ENCODE measurements at places on chromosomes 11 and 22. TPM values are rescaled to one million over a fixed set of nuclear protein-coding genes. Genes with fewer than 3 reads are reported as not detected.

C22orf31 gene
- not detected for total RNA-seq

SPDYC gene
- not detected for total RNA-seq

PGA5 gene
- 0.69 TPM for total RNA-seq

FJX1 gene
- 11.2 TPM for total RNA-seq

- no peak for DNase-seq
Observed at GRCh38 chr11:69867076-69868005, 48.1 kb upstream of the FGF3 start.

- no peak for DNase-seq
Observed at GRCh38 chr22:48882636-48883200, 945.0 kb downstream of the BRD1 start.

IL18 gene
- total RNA-seq: 2.9 TPM

- no peak for DNase-seq
Observed at GRCh38 chr11:45713573-45713972, 48.2 kb upstream of the CHST1 start.

DNA sequence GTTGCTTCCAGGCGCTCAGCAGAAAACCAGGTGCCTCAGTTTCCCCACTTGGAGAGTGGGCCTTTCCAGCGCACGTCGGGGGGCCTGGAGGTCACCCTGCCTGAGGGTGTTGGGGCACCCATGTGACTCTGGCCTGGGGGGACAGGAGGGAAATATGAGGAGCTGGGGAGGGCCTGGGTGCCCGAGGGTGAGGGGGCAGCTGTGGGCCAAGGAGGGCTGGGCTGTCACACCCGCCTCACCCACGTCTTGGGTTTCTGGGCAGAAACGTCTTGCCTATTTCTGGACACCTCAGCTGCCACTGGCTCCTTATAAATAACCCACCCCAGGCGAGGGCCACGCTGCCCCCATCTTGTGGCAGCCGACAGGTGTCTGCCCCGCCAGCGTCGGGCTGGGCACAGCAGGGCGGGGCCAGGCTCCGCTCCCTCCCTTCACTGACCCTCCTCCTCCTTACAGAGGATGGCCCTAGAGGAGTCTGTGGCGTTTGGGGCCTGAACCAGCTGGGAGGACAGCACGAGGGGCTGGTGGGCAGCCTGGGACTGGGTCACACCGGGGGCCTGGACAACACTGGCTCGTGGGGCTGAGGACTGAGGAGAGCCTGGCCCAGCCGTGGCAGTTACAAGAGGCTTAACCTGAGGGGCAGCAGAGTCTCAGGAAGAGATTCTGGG, 1.5 kb downstream of the TNNT3 start:
- no peak for DNase-seq

- DNase-seq: no peak
Observed at GRCh38 chr11:9711454-9712307, 47.8 kb downstream of the SWAP70 start.

- no peak for DNase-seq
Observed at GRCh38 chr11:83070044-83070701, 1.5 kb downstream of the RAB30 start.

GRCh38 chr11:114197799-114198500, 98.2 kb upstream of the NNMT start:
- no peak for DNase-seq

DNA sequence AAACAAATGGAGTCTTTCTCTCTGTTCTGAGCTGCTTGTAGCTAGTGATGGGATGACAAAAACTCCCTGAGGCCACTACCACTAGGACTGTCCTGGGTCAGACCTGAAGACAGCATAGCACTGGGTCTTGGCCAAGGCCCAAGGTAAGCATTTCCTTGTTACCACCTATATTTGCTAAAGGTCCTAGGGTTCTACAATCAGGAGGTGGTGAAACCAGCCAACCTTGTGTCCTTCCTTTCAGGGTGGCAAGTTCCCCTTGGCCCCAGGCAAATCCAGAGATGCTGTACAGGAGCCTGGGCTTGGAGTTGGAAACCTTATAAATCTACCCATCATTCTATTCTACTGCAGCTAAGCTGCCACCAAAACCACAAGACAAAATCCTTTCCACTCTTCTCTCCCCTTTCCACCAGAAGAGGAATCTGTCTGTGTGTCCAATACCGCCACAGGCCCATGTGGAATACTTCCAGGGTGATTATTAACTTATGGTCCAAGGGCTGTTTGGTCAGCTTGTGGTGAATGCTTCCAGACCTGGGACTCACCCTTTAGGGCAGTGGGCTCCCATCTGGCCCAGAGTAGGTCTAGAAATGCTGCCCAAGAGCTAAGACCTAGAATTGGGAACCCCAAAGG, 16.8 kb downstream of the SLC22A25 start:
- no peak for DNase-seq

DNA sequence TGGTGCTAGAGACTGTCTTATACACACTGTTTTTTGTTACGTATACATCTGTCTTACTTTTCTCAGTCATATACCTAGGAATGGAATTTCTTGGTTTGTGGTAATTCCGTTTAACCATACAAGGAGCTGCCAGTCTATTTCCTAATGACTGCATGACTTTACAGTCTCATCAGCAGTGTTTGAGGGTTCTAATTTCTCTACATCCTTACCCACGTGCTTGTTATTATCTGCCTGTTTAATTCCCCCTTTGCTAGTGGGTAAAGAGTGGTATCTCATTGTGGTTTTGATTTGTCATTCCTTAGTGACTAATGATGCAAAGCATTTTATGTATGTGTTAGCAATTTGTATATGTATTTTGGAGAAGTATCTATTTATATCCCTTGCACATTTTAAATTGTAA, 1008.0 kb downstream of the FAM181B start:
- DNase-seq: no peak

OSM gene
- not detected for total RNA-seq

DNA sequence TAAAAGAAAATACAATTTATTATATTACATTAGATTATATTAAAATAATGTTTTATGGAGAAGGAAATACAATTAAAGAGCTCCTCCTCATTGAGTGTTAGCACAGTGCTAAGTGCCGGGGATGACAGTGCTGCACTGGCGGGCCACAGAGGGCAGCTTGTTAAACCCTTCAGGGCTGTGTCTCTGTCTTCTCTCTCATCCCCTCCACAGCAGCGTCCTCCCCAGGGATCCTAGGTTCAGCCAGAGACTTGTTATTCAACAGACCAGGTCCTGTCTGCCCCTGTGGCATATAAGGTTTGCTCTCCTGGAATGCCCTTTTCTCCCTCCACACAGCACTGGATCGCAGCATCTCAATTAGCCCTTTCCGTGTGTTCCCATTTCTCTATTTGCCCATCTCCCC, 14.2 kb downstream of the THYN1 start:
- DNase-seq: no peak

FAT3 gene
- 16.4 TPM for total RNA-seq

DNA sequence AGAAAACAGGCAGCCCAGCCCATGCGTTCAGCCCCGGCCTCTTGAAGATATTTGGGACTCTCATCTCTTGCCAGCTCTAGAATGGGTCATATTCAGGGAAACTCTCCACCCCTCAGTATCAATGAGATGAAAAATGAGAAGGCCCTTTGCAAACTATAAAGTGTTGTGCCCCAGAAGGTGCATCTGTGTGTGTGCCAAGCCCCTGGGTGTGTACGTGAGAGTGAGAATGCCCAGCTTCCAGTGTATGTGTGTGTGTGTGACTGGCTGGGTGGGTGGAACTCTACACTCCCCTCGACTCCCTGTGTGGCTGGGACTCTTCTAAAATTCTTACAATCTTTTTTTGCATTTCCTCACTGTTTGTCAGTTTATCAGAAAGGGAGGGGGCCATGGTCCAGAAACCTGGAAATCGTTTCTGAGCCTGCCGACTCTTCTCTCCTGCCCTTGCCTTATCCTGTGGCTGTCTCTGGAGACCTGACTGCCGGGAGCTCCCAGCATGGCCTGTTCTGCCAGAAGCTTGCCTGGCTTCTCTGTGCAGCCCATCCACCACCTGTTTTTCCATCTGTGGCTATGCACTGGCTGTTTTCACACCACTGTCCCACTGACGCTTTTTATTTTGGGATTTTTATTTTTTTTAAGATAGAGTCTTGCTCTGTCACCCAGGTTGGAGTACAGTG, 1.2 kb downstream of the P2RY6 start:
- DNase-seq: no peak

- DNase-seq: peak; percentile 86
Observed at GRCh38 chr11:125164422-125165110, at the start of gene PKNOX2. Gene PKNOX2 (plus strand): TSS chr11:125164751. CDS start chr11:125351306, 186,555 bp downstream.

DNA sequence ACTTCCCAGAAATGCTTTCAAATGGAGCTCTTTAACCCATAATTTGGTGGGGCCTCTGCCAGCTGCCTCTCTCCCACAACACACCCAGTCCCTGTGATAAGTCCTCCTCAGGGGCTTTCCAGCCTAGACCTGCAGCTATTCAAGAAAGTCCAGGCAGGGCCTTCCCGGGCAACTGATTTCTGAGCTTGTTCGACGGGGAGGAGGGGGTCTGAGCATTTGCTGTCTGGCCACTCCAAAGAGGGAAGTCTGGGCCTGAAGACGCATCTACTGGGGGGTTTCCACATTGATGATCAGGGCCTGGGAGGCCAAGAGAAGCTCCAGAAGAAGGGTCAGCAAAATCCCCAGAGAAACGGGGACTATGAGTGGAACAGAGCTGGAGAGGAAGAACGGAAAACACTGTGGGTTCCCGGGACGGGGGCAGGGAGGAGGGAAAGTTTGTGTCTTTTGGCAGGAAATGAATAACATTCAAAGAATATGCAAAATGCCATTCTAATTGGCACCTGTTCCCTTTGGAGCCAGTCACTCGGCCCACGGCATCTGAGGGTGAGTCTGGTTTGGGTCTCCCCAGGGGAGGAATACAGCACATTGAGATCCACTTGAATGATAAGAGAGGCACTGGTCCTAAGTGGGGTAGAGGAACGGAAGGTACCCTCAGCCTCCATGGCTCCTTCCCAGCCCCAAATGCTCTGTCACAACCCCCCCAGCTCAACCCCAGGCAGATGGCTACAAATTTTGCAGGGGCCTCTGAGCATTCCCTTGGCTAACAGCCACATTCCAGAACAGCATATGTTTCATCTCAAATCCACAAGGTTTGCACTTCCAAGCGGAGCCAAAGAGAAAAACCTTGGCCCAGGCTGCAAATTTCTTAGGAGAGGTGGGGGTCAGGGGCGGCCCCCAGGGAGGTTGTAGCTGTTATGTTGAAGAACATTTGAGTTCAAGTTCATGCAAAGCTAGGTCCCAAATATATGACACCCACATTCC, 72.0 kb downstream of the RPUSD4 start:
- no peak for DNase-seq

DNA sequence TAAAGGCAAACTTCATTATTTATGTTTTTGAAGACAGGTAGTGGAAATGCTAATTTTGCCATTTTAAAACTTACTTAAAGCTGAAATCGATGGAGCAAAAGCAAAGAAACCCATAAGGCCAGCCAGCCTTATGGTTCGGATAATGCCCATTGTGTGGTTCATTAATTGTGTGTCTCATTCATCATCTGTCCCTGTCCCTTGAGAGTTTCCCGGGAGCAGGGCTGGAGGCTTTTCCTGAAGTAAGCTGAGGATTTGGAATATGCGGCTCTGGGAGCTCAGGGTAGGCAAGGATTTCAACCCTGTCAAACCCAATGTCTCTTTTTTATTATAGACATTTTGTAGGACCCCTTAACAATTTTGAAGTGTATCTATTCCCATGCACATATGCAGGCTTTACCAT, 790.0 kb upstream of the KIRREL3 start:
- no peak for DNase-seq

DNA sequence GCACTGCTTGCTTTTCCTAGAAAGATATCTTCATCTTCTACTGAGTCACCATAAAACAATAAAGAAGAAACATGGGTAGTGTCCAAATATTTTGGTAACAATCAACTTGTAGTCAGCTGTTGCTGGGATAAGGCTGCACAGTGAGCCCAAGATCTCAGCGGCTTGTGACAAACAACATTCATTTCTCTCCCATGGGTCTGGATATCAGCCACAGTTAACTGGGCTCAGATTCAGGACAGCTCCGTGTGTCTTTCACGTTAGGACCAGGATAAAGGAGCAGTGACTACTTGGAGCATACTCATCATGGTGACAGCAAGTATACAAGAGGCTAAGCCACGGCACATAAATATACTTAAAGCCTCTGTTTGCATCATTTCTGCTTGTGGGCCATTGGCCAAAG, 27.9 kb upstream of the GRK3 start:
- no peak for DNase-seq

DNA sequence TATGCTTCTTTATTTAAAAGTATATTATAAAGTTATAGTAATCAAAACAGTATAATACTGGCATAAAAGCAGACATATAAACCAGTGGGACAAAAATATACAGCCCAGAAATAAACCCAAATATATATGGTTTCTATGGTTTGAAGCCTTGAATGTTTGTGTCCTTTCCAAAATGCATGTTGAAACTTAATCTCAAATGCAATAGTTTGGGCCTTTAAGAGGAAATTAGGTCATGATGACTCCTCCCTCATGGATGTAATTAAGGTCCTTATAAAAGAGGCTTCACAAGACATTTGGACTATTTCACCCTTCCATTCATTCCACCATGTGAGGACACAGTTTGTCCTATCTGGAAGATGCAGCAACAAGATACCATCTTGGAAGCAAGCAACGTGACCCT, at the start of gene MS4A6E:
MS4A6E (plus strand) TSS at position 301 of the 400 bp plus-strand sequence. CDS start 7,641 bp downstream, outside the sequence.
- no peak for DNase-seq

LRP4 gene
- total RNA-seq: 11.0 TPM

DNA sequence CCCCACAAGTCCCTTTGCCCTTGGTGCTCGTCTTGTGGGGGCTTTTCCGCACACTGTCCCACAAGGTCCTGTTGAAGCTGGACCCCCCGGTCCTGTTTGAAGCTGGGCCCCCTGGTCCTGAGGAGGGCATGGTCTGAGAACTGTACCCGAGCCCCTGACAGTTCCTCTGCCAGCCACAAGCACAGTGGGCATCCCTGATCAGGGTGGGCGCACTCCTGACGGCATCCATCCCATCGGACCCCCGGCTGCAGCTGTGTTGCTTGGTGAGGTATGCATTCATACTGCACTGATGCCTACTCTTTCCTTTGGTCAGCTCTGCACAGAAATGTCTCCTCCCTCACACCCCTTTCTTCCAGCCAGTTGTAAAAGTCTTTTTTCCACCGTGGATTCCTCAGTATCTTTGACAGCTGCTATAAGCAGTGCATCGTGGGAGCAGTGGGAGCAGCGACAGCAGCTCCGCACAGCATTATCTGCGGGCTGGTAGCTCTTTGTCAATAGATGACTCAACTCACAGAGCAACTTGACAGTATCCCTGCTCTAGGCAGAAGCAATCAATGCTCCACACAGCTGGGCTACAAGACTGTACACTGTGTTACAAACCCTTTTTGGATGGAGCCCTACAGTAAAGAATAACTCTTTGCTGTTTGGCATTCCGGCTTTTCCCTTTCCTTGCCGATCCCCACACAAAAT, 1030.8 kb upstream of the CCDC90B start:
- DNase-seq: no peak

SLC22A9 gene
- not detected for total RNA-seq

TMEM191C gene
- 5.1 TPM for total RNA-seq

DNA sequence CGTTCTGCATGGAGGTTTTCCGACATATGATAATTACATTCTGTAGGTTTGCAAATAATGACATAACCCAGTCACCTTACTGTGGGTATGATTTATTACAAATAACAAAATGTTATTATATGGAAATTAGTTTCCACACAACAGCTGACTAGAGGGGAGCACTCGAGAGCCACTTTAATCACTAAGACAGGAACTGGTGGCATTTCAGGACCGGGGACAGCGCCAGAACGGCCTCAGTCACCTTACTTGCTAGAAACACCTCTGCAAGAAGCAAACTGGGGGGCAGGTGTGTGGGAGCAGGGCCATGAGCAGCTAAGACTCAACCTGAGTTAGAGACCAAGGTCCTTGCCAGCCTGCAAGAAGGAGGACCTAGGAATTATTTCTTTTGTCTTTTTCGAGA, 199.9 kb downstream of the DSCAML1 start:
- peak; percentile 80 for DNase-seq

MPPED2 gene
- total RNA-seq: 25.9 TPM

ELF5 gene
- total RNA-seq: 1.8 TPM

- no peak for DNase-seq
Observed at GRCh38 chr11:31711137-31711536, 100.0 kb downstream of the PAX6 start.

All from progenitor cell of endocrine pancreas (in vitro differentiated cells).